ENCODE measurements at places on chromosomes 3 and 15.

DNA sequence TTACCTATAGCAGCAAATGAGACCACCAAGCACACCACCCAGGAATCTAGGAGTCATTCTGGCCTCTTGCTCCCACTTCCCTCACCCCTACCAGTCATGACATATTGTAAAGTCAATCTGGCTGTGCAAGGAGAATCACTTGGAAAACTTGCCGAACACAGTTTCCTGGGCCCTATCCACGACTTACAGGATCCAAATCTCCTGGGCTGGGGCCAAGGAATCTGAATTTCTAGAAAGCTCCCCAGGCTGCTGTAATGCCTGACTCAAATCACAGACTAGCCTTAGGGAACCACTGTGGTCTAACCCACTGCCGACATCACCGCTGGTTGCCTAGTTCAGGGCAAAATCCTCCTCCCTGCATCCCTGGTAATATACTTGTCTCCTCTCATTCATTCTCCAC lies 4.2 kb upstream of the CRABP1 start:
- no peak for DNase-seq

- no peak for DNase-seq
These were observed 54.6 kb downstream of the NIPA2 start for GRCh38 chr15:22893081-22893480.

GRCh38 chr3:160314995-160315394 lies 84.0 kb downstream of the IFT80 start:
- DNase-seq, result no peak

DNA sequence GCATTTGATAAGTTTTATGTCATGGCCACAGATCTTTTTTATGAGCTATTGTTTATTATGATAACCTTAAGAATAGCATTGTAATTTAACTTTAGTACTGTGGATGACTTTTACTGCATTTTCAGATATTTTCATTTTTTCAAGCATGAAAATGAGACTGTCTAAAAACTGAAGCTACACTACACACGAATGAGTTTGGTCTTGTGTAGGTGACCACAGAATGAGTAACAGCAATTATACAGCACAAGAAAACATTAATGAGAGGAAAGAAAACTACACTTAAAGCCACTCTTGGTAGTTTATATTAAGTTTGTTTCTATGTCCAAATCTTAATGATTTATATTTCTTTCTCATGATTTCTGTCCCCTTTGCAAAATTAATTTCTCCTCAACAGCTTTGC lies 809.2 kb downstream of the NAALADL2 start:
- no peak for DNase-seq

DNA sequence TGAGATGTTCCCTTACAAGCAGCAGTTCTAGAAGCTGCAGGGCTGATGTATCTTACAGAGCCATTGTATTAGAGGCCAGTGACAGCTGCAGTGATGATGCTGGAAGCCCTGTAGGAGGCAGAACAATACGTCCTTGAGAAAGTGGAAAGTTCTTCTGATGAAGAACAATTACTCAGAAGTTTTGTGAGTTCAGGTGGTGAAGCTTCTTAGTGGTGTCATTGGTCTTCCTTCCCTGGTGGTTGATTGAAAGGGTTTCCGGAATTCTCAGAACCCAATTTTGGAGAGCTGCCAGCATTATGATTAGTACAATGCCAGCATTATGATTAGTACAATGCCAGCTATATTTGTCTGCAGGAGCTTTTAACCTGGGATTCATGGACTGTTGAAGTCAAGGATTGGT lies 356.4 kb downstream of the MFSD1 start:
- DNase-seq, result no peak

GRCh38 chr3:174784206-174784934 lies 74.8 kb upstream of the NAALADL2 start:
- no peak for DNase-seq

- DNase-seq, result no peak
These were observed 4.3 kb downstream of the ZNF860 start for GRCh38 chr3:31985831-31986230.

- peak; percentile 79 for DNase-seq
These were observed 107.1 kb upstream of the C15orf61 start for GRCh38 chr15:67413770-67414390.

- DNase-seq, result no peak
These were observed 162.4 kb downstream of the ATG7 start for GRCh38 chr3:11434563-11435096.

DNA sequence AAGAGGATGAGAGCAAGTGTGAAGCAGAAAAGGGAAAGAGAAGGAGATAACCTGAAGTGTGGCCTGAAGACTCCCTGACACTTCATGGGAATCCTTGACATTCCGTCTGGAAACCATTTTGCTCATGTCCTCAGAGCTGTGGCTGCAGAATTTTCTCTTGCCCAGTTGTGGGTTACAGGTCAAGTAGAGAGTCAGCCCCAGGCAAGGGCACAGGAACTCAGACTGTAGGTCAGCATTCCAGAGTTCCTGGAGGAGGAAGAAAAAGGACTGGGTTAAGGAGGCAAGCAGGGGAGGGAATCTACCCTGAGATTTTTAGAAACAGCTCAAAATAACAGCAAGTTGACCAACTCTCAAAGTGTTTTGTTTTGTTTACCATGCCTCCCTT lies 4.1 kb upstream of the THSD4 start:
- DNase-seq, result no peak

Measured in amniotic epithelial cell (primary cell).